Heart right ventricle (tissue), 16 donors: ENCODE measurements at places on chromosomes 5 and 9. TPM values are rescaled to one million over a fixed set of nuclear protein-coding genes. Genes with fewer than 3 reads are reported as not detected.

Gene COL27A1
- total RNA-seq = 6.1 TPM

Gene GPR21
- 0.56 TPM for total RNA-seq

Gene OR1Q1
- not detected for total RNA-seq

Gene MACIR
- 3.8 TPM for total RNA-seq

Gene ESM1
- total RNA-seq = 2.0 TPM

Gene SLC34A3
- not detected for total RNA-seq

Gene TMEM174
- total RNA-seq = not detected

Gene NR5A1
- not detected for total RNA-seq

Gene PCDHGB6
- total RNA-seq = 7.1 TPM

Gene KIAA1191
- total RNA-seq = 81.5 TPM

Gene ADRA1B
- total RNA-seq = 1.3 TPM

Gene SUSD3
- total RNA-seq = 0.45 TPM

Gene GFI1B
- total RNA-seq = 0.33 TPM

Gene SEMA5A
- 41.4 TPM for total RNA-seq

Gene SLC1A3
- total RNA-seq = 83.0 TPM

Gene ZDHHC12
- 6.7 TPM for total RNA-seq

Gene CYSTM1
- total RNA-seq = 82.0 TPM

Gene NIM1K
- total RNA-seq = 0.37 TPM

Gene ADRB2
- 5.0 TPM for total RNA-seq

Gene IL13
- total RNA-seq = not detected

Gene GZMA
- total RNA-seq = 0.73 TPM

Gene SEMA4D
- total RNA-seq = 21.9 TPM

Gene C7
- 58.7 TPM for total RNA-seq

Gene GRXCR2
- total RNA-seq = 14.0 TPM

Gene ZNF300
- 1.1 TPM for total RNA-seq

Gene TAF11L5
- not detected for total RNA-seq

Gene INSL6
- total RNA-seq = not detected

Gene SLC24A2
- total RNA-seq = not detected

Gene CKMT2
- 1,395 TPM for total RNA-seq

Gene CD74
- total RNA-seq = 227 TPM

Gene KCNT1
- 4.2 TPM for total RNA-seq

Gene SLC6A18
- not detected for total RNA-seq

Gene KIF12
- total RNA-seq = not detected

Gene TYRP1
- 138 TPM for total RNA-seq

Gene IFNA2
- total RNA-seq = not detected

Gene DND1
- 0.40 TPM for total RNA-seq

Gene PRUNE2
- 4.9 TPM for total RNA-seq

Gene DTWD2
- 13.0 TPM for total RNA-seq

Gene PDE8B
- 4.4 TPM for total RNA-seq

Gene BRINP1
- 0.26 TPM for total RNA-seq

Gene FOXD4L3
- not detected for total RNA-seq

Gene PCA3
- total RNA-seq = not detected

Gene PCDHGB1
- 9.4 TPM for total RNA-seq

Gene SPATA6L
- 1.9 TPM for total RNA-seq

Gene C1QTNF3
- 0.56 TPM for total RNA-seq

Gene ANKRD34B
- total RNA-seq = not detected
